ENCODE measurements at places on chromosomes 11 and 22. TPM values are rescaled to one million over a fixed set of nuclear protein-coding genes. Genes with fewer than 3 reads are reported as not detected.

DNA sequence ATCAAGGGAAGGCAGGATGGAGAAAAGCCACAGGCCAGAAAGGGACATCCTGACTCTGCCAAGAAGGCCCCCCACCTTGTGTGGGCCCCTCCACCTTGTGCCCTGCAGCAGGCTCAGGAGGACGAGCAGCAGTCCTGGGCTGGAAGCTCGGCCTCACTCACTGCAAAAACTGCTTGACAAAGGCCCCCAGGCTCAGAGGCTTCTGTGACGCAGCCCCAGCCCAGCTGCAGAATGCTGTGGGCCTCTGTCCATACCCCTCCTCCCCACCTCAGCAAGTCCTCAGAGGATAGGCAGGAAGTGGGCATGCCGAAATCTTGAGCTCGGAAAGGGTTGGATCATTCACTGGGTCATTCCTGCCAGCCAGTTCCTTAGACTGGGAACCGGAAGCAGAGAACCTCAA, 61.9 kb downstream of the NRXN2 start:
- DNase-seq, result peak; percentile 51

DNA sequence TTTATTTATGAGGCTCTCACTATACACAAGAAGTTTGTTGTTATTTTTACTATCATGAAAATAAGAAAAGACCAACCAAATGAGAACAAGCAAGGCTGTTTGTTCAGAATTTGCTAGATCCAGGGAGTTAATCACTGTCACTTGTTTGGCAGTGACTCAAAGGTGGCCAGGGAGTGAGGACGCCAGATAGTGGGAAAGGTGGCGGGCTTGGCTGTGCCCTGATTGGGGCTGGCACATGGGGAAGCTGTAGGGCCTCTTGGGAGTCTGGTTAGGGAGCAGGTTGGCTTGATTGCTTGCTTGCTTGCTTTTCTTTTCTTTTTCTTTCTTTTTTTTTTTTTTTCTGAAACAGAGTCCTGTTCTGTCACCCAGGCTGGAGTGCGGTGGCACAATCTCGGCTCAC, 53.1 kb upstream of the SLC22A12 start:
- DNase-seq, result no peak

DNA sequence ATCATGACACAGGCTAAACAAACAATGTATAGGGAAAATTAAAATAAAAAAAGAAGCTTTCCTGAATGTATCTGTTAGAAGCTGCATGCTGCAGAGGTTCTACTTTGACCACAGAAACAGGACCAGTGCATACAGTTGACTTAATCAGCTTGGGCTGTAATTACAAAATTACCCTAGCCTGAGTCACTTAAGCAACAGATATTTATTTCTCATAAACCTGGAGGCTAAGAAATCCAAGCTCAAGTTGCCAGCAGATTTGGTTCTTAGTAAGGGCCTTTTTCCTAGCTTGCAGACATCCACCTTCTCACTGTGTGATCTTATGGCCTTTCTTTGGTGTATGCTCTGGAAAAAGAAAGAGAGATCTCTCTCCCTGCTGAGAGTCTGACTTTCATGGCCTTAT, 946.5 kb upstream of the RAG2 start:
- no peak for DNase-seq

DNA sequence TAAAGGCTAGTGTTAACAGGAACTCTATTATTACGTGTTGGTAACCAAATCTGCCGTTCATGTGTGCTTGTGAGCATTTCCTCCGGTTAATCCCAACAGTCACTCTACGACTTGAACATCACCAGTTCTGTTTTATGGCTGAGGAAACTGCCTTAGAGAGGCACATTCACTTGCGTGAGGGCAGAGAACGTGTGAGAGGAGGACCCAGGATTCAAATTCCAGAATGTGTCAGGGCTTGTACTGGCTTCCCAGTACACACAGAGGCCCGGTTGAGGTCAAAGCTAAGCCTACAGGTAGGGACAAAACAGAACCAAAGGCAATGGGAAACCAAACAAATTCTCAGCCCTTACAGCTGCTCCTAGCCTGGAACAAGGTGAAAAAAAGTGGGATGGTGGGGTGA, 66.9 kb upstream of the TENM4 start:
- DNase-seq, result no peak

GRCh38 chr22:38148245-38148644, 33.4 kb downstream of the PLA2G6 start:
- DNase-seq, result no peak

DNA sequence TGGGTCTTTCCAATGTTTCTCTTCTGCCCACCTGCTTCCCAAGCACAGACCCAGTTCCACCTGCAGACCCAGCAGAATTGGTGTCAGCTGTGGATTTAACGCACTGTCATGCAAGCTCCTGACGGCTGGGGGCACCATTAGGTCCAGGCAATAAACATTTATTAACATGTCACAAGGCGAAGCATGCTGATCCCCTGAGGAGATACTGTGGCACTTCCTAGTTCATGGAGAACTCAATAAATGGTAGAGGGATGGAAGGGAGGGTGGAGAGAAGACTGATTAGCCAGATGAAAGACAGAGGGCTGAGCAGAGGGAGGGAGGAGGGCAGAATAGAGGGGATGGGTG, 68.3 kb upstream of the TSPAN18 start:
- DNase-seq, result no peak

GRCh38 chr11:47510209-47510608, 42.7 kb downstream of the CELF1 start:
- no peak for DNase-seq

GRCh38 chr11:57643802-57644201, 5.9 kb downstream of the YPEL4 start:
- no peak for DNase-seq

DNA sequence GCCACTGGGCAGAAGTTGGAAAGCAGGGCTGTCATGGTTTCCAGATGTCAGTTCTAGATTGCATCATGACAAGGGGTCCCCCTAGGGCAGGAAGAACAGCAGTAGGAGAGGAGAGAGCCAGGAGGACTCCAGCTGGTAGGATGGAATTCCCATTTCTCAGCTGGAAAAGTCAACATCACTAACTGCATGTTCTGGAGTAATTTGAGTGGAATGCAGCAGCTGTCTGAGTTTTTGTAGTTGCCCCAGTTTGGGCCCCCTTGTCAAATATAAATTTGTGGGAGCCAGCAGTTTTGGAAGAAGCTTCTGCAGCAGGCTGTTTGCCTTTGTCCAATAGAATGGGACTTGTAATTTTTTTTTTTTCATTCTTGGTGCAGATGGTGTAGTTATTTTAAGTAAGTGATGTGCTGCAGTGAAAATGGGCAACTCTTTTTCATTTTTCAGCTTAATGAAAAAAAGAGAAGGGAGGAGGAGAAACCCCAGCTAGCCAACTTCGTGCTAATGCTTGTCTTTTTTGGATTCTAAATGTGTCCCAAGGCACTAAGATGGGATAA, 86.9 kb downstream of the LDLRAD3 start:
- no peak for DNase-seq

GRCh38 chr11:109041876-109042275, 377.0 kb downstream of the DDX10 start:
- no peak for DNase-seq

The RAB6A gene
- 179 TPM for total RNA-seq

The CFAP300 gene
- total RNA-seq, result 4.5 TPM

The ART1 gene
- not detected for total RNA-seq

The ADM2 gene
- total RNA-seq, result not detected

Measured in thoracic aorta (tissue), 2 donors.